ENCODE measurements at places on chromosomes 7 and 10.

DNA sequence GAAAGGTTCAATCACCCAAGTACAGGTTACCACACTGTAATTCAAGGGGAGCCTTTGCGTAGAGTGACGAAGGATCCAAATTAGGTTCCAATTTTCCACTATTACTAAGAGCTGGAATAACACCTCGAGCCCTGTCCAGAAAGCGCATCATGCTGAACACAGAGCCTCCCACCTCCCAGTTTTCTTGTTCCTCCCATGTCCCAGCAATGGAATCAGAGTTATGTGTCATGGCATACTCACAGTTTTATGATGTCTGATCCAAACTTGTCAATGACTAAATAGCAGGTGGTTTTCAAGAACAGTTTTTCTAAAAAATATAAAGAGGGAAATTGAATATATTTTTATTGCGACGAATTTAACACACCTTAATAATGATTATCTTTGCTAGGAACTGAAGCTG lies 50.6 kb downstream of the AOAH start:
- peak; percentile 44 for DNase-seq

- DNase-seq: peak; percentile 41
Measured at GRCh38 chr7:106476751-106477150, 184.2 kb downstream of the CCDC71L start.

DNA sequence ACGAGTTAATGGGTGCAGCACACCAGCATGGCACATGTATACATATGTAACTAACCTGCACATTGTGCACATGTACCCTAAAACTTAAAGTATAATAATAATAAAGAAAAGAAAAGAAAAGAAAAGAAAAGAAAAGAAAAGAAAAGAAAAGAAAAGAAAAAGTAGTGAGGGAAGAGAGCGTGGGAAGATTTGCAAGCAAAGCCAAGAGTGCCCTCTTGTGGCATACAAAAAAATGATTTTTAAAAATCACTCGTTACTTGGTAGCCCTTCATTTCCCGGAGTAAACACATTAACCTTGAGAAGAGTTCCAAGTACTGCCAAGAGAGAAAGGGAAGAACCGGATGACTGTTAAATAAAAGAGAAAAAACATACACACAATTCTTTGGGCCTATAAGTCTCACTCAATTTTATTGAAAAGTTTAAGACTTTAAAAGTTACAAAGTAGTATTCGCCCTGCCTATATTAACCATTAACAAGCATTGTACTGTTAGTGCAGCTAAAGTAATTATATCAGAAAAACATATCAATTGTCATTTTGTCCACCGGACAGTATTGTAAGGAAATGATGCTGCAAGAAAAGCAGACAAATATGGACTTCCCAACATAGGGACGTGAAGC lies 6.2 kb upstream of the CH25H start:
- peak; percentile 43 for DNase-seq

DNA sequence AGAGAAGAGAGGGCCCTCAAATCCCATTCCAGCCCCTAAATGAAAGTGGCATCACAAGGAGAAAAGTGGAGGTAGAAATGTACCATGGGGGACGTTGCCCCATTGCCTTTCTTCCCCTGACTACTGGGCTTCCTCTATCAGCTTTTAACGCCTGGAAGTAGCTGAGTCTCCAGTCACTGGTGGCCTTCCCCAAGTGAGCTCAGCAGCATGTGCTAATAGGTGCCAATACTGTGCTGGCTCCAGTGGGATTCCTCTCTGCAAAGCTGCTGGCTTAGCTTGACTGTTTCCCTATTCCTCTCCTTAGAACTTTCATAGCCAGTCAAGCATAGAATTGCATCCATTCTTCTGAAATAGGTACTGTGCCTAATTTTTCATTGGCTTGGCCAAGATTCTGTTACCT lies 32.6 kb downstream of the LRRC4 start:
- DNase-seq: no peak

GRCh38 chr10:35561715-35562114 lies 43.4 kb upstream of the GJD4 start:
- no peak for DNase-seq
